ENCODE measurements at places on chromosomes 13 and 19.

- DNase-seq: no peak
- H3K4me1 ChIP-seq: no peaks in the 10 kb centered on the region
- H3K4me3 ChIP-seq: no peak overlapping the region
- no peaks in the 10 kb centered on the region for H3K36me3 ChIP-seq
- H3K27me3 ChIP-seq: no peaks in the 10 kb centered on the region
These were observed 1422.4 kb upstream of the MIR17HG start for GRCh38 chr13:89925107-89925506.

DNA sequence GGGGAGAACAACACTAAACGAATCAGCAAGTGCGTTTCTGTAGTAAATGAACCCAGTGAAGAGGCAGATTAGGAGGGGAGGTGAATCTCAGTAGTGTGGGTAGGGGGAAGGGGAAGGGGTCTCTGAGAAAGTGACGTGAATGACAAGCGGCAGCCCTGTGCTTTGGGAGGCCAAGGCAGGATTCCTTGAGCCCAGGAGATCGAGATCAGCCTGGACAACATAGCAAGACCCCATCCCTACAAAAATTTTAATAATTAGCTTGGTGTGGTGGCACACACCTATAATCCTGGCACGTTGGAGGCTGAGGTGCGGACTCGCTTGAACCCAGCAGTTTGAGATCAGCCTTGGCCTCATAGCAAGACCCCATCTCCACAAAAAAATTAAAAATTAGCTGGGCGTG lies 8.1 kb downstream of the PLK5 start:
- H3K4me3 ChIP-seq: no peak overlapping the region
- H3K27ac ChIP-seq: no peak overlapping the region
- no peak for DNase-seq
- no peaks in the 10 kb centered on the region for H3K36me3 ChIP-seq
- H3K27me3 ChIP-seq: no peaks in the 10 kb centered on the region
- H3K4me1 ChIP-seq: no peaks in the 10 kb centered on the region

DNA sequence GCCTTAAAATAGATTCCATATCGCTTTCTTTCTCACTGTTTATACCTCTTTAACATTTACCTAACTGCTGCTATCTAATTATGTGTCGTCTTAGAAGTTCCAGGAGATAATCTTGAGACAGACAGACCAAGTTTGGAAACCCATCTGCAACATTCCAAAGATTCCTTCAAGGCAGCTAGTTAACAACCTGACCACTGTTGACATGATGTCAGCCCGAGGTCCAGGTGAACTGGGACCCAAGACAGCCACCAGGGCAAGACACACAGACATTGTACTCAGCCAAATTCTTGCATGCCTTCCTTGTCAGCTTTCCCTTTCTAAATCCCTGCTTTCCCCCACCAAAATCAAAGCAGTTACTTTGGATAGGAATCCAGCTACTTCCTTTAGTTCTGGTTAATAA lies 1476.5 kb upstream of the PRR20A start:
- H3K27me3 ChIP-seq: no peaks in the 10 kb centered on the region
- no peak for DNase-seq
- no peak overlapping the region for H3K27ac ChIP-seq
- H3K4me1 ChIP-seq: no peaks in the 10 kb centered on the region
- no peak overlapping the region for H3K4me3 ChIP-seq

DNA sequence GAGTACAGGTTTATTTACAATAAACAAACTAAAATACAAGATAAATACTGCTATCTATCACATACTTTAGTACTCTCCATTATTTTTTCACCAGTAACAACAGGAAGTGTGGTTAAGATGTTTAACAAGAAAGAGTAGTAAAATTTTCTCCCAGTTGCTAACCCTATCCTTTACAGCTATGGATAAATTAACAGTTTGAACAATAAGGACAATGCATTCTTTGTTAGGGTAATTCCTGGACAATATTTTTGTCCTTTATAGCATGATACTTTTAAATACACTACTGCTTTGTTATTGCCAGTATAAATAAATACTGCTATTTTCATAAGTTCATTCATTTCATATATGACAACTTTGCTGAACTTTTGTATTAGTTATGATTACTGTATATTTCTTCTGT lies 630.2 kb upstream of the ATXN8OS start:
- no peaks in the 10 kb centered on the region for H3K4me1 ChIP-seq
- H3K27ac ChIP-seq: no peak overlapping the region
- no peaks in the 10 kb centered on the region for H3K27me3 ChIP-seq

DNA sequence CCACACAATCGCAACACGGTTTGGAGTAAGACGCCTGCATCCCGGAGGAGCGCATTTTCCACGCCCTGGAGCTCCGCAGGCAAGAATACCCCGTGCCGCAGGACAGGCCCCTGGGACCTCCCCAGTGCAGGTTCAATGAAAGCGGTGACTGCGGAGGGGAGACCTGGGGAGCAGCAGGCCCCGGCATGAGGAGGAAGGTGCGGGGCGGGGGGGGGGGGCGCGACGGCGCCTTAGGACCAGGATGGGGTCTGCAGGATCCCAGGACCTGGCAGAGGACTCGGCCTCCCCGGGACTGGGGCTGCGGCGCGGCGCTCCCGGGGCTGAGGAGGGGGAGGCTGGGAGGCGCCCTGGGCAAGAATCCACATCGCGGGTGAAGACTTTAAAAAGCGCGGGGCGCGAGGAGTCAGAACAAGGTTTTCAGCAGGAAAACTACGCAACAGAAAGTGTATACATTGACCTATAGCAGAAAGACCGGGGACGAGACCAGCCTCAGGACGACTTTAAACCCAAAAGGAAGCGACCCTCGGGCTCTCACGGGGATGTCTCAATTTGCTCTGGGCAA lies 432 bp downstream of the ZNF611 start:
- peaks cover 41% of the 10 kb centered on the region for H3K36me3 ChIP-seq
- peak overlapping the region; percentile 85 for H3K4me3 ChIP-seq
- H3K27ac ChIP-seq: peak overlapping the region; percentile 89
- H3K27me3 ChIP-seq: no peaks in the 10 kb centered on the region
- H3K4me1 ChIP-seq: peaks cover 20% of the 10 kb centered on the region

- peak overlapping the region; percentile 78 for H3K4me3 ChIP-seq
These were observed 747 bp upstream of the MARK4 start for GRCh38 chr19:45250216-45250831.

GRCh38 chr13:20093951-20094350 lies 66.9 kb downstream of the GJA3 start:
- H3K4me1 ChIP-seq: no peaks in the 10 kb centered on the region
- DNase-seq: no peak
- H3K36me3 ChIP-seq: no peaks in the 10 kb centered on the region
- no peak overlapping the region for H3K27ac ChIP-seq
